ENCODE measurements at places on chromosomes 7 and 10.

DNA sequence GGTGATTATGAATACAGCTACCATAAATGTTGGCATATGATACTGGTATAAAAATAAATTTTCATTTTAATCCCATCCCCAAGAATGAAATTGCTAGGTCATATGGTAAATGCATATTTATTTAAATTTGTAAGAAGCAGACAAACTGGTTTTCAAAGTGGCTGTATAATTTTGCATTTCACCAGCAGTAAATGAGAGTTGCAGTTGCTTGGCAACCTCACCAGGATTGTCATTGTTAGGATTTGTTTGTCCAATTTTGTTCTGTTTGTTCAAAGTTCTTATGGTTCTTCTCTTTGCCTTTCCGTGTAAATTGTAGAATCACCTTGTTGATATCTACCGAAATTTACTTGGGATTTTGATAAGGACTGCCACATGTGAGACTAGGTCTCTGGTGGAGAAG lies 237.4 kb downstream of the OTUD1 start:
- no peak overlapping the region for H3K4me3 ChIP-seq
- DNase-seq, result no peak
- H3K36me3 ChIP-seq, result no peaks in the 10 kb centered on the region
- H3K4me1 ChIP-seq, result no peaks in the 10 kb centered on the region
- peaks cover 26% of the 10 kb centered on the region for H3K27me3 ChIP-seq
- no peak overlapping the region for H3K27ac ChIP-seq

GRCh38 chr10:132898391-132899053 lies 43.8 kb downstream of the CFAP46 start:
- no peak overlapping the region for H3K27ac ChIP-seq
- H3K36me3 ChIP-seq, result no peaks in the 10 kb centered on the region
- peaks cover 35% of the 10 kb centered on the region for H3K27me3 ChIP-seq
- H3K4me1 ChIP-seq, result no peaks in the 10 kb centered on the region
- no peak for DNase-seq

GRCh38 chr10:53123311-53123710 lies 350.7 kb upstream of the MBL2 start:
- H3K27ac ChIP-seq, result no peak overlapping the region
- no peak for DNase-seq
- no peaks in the 10 kb centered on the region for H3K27me3 ChIP-seq
- H3K36me3 ChIP-seq, result no peaks in the 10 kb centered on the region

GRCh38 chr7:77202481-77202976 lies 2.9 kb upstream of the FGL2 start:
- no peak for DNase-seq
- peaks cover 28% of the 10 kb centered on the region for H3K4me1 ChIP-seq
- no peak overlapping the region for H3K27ac ChIP-seq

DNA sequence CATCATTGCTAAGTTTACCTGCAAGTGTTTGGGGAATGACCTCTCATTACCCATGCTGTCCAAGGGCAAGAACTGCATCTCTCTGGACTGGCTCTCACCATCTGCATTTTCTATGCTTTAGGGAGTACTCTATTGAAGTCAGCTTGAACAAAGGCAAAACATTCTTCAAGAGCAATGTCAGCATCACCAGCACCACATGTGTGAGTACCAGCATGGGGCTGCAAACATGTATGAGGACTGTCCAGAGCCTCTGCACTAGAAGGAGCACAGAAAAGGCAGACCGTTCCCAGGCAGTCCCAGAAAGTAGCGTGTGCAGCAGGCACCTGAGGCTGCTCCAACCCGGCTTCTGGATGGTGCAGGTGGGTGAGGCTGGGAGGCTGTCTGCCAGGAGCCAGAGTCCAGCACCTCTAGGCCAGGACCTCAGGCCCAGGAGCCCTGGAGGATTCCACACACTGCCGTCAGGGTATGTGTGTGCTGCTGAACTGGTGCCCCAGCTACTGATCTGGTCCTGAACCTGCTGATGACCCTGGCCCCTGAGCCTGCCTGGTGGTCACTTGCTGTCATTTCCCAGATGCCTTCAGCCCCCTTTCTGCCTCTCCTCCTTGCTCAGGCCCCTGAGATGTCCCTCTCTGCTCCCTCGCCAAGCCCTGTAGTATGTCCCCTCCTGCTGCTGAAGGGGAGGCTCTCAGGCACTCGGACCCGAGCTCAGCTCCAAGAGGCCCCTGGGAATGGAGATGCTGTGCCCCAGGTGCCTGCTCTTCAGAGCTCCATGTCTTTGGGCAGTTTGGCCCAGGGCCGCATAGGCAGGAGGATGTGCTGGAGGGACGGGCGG lies 20.7 kb downstream of the ANTXRL start:
- DNase-seq, result no peak
- H3K27me3 ChIP-seq, result no peaks in the 10 kb centered on the region
- H3K27ac ChIP-seq, result no peak overlapping the region
- H3K4me3 ChIP-seq, result no peak overlapping the region

- no peak overlapping the region for H3K27ac ChIP-seq
- peaks cover 6% of the 10 kb centered on the region for H3K4me1 ChIP-seq
- no peak overlapping the region for H3K4me3 ChIP-seq
- DNase-seq, result no peak
- H3K36me3 ChIP-seq, result peaks cover 6% of the 10 kb centered on the region
Measured at GRCh38 chr10:99676895-99677294, 17.6 kb downstream of the ENTPD7 start.

DNA sequence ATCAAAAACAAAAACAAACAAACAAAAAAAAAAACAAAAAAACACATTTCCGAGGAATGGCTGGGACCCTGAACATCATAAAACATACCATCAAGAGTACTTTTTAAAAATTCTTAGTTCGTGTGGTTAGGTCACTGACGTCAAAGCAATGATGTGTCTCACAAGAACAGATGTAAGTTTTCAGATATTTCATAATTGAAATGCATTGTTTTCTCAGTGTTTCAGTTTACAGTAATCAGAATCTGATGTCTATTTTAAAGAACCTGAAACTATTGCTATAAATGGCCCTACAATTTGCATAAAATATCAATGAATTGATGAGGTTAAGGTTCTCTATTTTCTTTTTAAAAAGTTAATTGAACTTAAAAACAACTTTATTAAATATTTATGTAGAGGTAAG lies 103.7 kb upstream of the HGF start:
- no peak for DNase-seq
- H3K27ac ChIP-seq, result no peak overlapping the region
- H3K36me3 ChIP-seq, result no peaks in the 10 kb centered on the region
- no peaks in the 10 kb centered on the region for H3K27me3 ChIP-seq
- no peak overlapping the region for H3K4me3 ChIP-seq
- no peaks in the 10 kb centered on the region for H3K4me1 ChIP-seq

GRCh38 chr7:2093843-2094220 lies 138.9 kb downstream of the MAD1L1 start:
- H3K27me3 ChIP-seq, result no peaks in the 10 kb centered on the region
- no peak for DNase-seq
- no peak overlapping the region for H3K4me3 ChIP-seq

- H3K4me1 ChIP-seq, result peaks cover 36% of the 10 kb centered on the region
- H3K4me3 ChIP-seq, result no peak overlapping the region
- H3K27ac ChIP-seq, result peak overlapping the region; percentile 82
- H3K36me3 ChIP-seq, result peaks cover 75% of the 10 kb centered on the region
- no peak for DNase-seq
Measured at GRCh38 chr10:26739071-26739631, 41.6 kb downstream of the PDSS1 start.

GRCh38 chr7:94781236-94781635 lies 125.3 kb upstream of the SGCE start:
- no peaks in the 10 kb centered on the region for H3K36me3 ChIP-seq
- no peak overlapping the region for H3K27ac ChIP-seq
- DNase-seq, result no peak
- H3K4me3 ChIP-seq, result no peak overlapping the region

- H3K36me3 ChIP-seq, result no peaks in the 10 kb centered on the region
- no peak overlapping the region for H3K4me3 ChIP-seq
- DNase-seq, result no peak
- H3K27me3 ChIP-seq, result no peaks in the 10 kb centered on the region
- H3K4me1 ChIP-seq, result no peaks in the 10 kb centered on the region
Measured at GRCh38 chr7:4167385-4167910, 514.6 kb upstream of the FOXK1 start.

GRCh38 chr10:125005312-125006187 lies 63.6 kb downstream of the ZRANB1 start:
- no peak overlapping the region for H3K27ac ChIP-seq
- H3K4me1 ChIP-seq, result no peaks in the 10 kb centered on the region
- H3K4me3 ChIP-seq, result no peak overlapping the region

DNA sequence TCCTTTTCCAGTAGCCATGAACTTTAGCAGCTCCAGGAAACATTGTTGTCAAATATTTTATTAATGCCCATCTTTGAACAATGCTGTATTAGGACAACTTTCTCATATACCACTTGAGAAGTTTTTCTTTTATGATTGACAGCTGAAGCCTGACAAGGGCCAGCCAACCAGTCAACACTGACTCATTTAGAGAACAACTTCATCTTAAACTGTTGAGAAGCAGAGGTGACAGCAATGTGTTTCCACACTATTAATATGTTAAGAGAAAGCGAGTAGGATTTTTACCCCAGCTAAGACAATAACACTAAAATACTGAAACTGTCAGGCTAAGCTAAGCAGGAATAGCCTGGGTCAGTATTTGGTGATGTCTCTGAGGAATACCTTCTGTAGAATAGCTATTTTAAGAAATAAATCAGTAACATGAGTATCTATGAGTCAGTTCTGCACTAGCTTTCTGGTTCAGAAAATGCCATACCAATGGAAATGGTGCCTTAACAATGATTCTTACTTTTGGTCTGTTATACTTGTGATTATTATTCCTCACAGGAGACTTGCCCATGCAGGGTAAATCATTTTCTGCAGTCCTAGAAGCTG lies 168.8 kb upstream of the POT1 start:
- no peaks in the 10 kb centered on the region for H3K27me3 ChIP-seq
- no peak overlapping the region for H3K27ac ChIP-seq
- H3K4me3 ChIP-seq, result no peak overlapping the region
- no peak for DNase-seq
- H3K36me3 ChIP-seq, result no peaks in the 10 kb centered on the region

- peak overlapping the region; percentile 80 for H3K27ac ChIP-seq
- peak overlapping the region; percentile 57 for H3K4me3 ChIP-seq
- DNase-seq, result peak; percentile 34
- H3K4me1 ChIP-seq, result peaks cover 57% of the 10 kb centered on the region
- H3K27me3 ChIP-seq, result no peaks in the 10 kb centered on the region
Measured at GRCh38 chr10:114547514-114547913, 110.6 kb downstream of the ABLIM1 start.

DNA sequence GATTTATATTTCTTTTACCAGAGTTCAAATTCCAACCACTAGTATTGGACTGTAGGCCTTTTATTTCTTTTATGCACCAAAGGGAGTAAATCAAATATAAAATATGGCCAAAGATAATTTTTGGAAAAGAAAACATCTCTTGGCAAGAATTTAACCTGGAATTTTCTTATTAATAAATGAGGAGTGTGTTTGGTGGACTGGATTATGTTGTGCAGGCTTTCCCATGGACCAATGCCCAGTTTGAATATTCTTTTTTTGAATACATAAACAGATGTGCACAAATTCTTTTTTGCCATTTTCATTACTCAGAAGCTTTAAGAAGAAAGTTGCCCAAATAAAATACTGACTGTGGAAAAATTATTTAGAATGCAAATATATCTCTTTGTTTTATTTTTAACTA lies 22.1 kb upstream of the PRKG1 start:
- H3K27ac ChIP-seq, result no peak overlapping the region
- H3K27me3 ChIP-seq, result peaks cover 4% of the 10 kb centered on the region
- DNase-seq, result no peak
- H3K4me1 ChIP-seq, result no peaks in the 10 kb centered on the region
- no peaks in the 10 kb centered on the region for H3K36me3 ChIP-seq

GRCh38 chr7:27767374-27767773 lies 27.4 kb downstream of the TAX1BP1 start:
- no peak for DNase-seq
- H3K4me1 ChIP-seq, result peaks cover 20% of the 10 kb centered on the region
- no peak overlapping the region for H3K4me3 ChIP-seq
- H3K36me3 ChIP-seq, result peaks cover 31% of the 10 kb centered on the region

DNA sequence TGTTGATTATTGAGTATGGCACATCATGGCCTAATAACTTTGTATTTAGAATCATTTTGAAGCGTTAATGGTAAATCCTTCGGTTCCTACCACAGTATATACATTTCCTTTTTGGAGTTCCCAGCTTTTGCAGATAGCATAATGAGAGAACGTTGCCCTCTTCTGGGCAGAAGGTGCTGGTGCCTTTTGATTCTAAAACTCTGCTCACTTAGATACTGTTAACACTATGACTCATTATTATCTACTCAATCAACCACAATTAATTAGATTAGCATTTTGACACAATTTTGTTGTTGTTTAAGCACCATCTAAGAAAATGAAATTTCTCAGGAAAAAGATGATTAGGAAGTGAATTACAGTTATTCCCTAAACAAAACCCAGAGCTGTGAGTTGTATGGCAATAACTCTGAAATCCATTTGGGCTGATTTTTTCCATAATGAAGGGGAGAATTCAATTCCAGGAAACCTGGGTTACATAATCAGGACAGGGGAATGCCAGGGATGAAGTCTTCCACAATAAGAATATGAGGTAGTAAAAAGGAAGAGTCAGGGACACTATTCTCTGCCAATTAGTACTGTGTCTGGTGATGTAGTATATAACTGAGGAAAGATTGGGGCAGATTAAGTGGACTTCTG lies 11.5 kb upstream of the DLD start:
- H3K4me1 ChIP-seq, result peaks cover 9% of the 10 kb centered on the region
- peak; percentile 32 for DNase-seq
- H3K27ac ChIP-seq, result no peak overlapping the region
- H3K27me3 ChIP-seq, result peaks cover 10% of the 10 kb centered on the region
- H3K4me3 ChIP-seq, result no peak overlapping the region

DNA sequence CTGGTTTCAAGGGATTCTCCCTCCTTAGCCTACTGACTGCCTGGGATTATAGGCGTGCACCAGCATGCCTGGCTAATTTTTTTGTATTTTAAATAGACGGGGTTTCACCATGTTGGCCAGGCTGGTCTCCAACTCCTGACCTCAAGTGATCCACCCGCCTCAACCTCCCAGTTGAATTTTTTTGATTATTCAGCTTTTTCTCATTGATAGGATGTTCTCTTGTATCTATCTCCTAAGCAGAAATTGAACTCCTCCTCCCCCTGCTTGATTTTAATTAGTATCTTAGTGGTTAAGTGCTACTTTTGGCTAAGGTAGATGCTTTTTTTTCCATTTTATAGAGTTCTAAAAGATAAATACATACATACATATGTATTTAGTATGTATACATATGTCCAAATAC lies 101.0 kb downstream of the ZNF277 start:
- peaks cover 3% of the 10 kb centered on the region for H3K4me1 ChIP-seq
- no peak overlapping the region for H3K4me3 ChIP-seq
- H3K27me3 ChIP-seq, result no peaks in the 10 kb centered on the region
- peaks cover 31% of the 10 kb centered on the region for H3K36me3 ChIP-seq
- no peak for DNase-seq

DNA sequence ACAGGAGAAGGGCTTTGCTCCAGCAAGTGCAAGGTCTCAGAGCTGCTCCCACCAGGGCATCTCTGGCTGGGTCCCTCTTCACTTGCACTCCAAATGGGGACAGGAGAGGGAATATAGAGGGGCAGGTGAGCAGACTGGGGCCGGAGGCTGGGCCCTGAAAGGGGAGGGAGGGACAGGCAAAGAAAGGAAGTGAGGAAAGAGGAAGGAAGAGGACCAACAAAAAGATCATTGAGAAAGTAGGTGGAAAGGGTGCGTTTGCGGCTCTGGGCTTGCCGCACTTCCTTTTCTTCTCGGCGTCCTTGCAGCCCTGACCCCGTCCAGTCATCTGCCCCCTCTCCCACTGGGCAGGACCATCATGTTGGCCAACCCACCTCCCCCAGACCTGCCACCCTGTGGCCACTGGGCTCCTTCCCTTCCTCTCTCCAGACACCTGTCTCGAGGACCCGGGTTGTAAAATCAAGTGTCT lies 14.0 kb downstream of the ITPRIP start:
- peaks cover 19% of the 10 kb centered on the region for H3K36me3 ChIP-seq
- DNase-seq, result no peak
- H3K27ac ChIP-seq, result peak overlapping the region; percentile 69
